ENCODE measurements at places on chromosomes 1 and 21.

- no peak for DNase-seq
Observed at GRCh38 chr1:28264897-28265296, 5.6 kb downstream of the SESN2 start.

- no peak for DNase-seq
Observed at GRCh38 chr21:28345934-28346333, 646.7 kb downstream of the LTN1 start.

DNA sequence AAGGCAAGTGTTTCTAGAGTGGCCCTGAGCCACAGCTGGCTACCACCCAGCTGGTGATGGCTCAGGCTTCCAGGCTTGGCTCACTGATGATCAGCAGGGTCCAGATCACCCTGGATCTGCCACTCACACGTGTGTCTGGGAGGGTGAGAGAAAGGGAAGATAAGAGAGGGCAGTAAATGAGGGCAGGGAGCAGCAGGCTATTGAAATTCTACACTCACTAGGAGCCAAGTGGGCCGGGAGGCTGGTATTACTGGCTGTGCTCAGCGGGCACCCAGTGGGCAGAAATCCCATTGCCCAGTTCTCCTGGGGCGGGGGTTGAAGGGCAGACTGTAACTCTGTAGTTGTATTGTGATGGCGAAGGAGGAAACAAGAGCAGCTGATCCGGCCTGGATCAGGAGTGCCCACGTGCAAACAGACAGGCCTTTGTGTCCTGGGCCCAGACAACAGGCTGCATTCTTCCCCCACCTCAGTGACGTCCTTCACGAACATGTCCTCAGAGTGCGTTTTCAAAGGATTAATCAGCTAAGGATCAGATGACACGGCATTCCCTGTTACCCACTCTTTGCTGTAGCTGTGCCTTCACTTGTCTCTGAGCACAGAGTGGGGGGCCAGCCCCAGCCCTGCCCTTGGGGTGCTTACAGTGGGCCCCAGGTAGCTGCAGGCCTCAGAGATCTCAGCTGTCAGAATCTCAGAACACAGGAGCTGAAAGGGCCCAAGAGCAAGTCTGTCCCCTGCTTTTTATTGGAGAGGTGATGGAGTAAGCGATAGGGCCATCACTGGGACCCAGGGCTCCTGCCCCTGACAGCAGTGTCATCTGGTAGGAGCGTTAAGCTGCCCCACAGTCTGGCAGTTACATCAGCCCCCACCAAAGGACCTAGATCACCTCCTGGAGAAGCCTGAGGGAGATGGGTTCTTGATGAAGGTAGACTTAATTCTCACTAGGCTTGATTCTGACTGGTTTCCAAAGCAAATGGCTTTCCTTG is 60.5 kb downstream of the ATP1A1 start:
- peak; percentile 55 for DNase-seq

- DNase-seq = peak; percentile 45
Observed at GRCh38 chr1:47201179-47201578, 11.3 kb upstream of the PDZK1IP1 start.

DNA sequence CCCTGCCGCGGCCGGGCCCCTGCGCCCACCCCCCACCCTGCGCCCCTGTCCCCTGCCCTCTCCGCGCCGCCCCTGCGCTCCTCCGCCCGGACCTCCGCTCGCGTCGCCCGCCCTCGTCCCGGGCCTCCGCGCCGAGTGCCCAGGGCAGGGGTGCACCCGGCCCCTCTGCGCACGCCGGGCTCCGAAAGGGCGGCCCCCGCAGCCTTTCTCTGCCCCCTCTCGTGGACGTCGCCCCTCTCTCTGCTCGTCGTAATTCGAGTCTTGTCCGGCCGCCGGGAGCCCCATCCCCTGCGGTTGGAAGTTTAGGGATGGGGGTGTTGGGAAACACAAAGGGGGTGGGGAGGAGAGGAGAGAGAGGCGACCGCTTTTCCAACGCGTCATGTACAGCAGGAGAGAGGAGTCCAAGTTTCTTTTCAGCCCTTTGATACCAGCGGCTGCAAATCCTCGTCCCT is 407 bp downstream of the GALNT2 start:
- peak; percentile 59 for DNase-seq

GRCh38 chr21:36543924-36544323 is 64.0 kb upstream of the CLDN14 start:
- no peak for DNase-seq

GRCh38 chr21:42922918-42923317 is 2.5 kb downstream of the ERVH48-1 start:
- DNase-seq = no peak

DNA sequence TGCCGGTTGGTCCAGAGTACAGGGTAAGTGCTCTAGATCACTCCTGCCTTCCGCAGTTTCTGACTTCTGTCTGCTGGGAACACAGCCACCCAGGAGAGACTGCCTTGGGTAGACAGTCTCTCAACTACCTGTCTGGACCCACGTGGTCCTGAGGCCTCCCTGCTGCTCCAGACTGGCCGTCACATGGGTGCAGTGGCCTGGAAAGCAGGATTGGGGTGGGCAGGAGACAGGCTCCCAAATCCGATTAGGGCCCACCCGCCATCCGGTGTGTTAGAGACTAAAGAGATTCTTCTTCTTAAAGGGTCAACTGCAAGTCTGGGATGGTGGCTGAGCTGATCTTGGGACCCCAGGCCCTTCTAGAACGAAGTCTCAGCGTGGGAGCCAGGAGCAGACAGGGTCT is 105.5 kb downstream of the EBNA1BP2 start:
- no peak for DNase-seq

- DNase-seq = peak; percentile 30
Observed at GRCh38 chr1:52602856-52603600, 857 bp downstream of the GPX7 start.

DNA sequence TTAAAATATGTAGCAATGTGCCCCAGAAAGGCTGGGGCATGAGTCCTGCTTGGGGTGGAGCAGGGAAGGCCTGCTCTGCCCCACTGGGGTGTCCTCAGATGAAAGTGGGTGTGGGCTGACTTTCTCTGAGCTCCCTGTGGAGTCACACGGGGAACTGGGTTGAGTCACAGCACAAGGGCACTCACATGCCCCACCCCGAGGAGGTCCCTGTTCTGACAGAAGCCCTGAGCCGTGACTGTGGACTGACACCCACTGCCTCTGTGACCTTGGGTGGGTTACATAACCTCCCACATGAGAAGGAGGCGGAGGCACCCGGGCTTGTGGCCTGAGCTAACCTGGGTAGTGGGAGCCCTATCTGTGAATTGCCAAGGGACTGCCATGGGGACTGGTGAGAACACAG is 52.5 kb upstream of the TINAGL1 start:
- no peak for DNase-seq

DNA sequence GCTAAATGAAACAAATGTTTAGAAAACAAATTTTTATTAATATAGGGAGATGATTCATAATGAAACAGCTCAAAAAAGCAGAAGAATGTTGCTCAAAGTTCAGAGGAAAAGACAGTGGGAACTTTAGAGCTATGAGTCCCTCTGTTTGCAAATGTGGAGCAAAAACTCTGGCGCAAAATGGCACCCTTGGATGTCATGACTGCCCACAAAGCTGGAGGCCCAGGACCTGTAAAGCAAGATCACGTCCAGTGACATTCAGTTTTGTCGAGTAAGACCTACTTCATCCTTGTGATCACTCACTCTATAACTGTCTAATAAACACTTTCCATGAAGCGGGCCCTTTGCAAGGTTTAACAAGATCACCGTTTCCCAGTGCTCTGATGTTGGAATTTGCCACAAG is 9.1 kb upstream of the EXO1 start:
- peak; percentile 47 for DNase-seq

GRCh38 chr1:199279067-199279466 is 640.2 kb downstream of the PTPRC start:
- DNase-seq = peak; percentile 27

DNA sequence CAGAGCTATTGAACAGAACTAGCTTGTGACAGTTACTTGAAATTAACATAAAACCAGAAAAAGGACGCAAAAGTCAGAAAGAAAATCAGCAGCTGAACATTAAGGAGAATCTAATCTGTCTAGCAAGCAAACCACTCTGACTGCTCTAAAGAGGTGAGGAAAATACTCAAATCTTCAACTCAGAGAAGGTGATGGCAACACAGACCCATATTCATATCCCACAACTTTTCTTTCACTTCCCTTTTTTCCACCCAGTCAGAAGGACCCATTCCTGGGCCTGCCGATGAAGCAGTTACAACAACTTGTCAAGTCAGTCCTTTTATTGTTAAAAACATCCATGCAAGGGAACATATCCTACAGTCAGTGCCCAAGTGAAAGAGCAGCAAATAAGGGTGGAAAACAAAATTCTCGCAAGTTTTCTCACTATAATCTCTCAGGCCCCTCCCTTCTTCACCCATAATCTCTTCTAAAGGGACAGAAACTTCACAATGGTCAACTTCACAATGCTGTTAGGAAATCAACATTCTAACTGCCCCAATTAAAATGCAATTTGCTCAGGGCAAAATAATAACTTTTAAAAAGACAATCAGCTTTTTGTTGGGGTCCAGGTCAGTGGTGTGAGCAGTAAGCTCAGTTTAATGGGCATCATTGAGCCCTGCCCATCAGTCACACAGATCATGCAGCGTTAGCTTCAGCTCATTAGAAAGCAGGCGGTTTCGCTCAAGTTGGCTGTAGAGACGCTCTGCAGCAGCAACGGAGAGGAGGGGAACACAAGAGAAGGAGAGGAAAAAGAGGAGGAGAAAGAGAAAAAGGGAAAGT is 3.6 kb upstream of the NUP210L start:
- DNase-seq = no peak

GRCh38 chr21:17777072-17777765 is 41.9 kb downstream of the C21orf91 start:
- peak; percentile 8 for DNase-seq

GRCh38 chr21:35358008-35358407 is 308.9 kb upstream of the RUNX1 start:
- no peak for DNase-seq

DNA sequence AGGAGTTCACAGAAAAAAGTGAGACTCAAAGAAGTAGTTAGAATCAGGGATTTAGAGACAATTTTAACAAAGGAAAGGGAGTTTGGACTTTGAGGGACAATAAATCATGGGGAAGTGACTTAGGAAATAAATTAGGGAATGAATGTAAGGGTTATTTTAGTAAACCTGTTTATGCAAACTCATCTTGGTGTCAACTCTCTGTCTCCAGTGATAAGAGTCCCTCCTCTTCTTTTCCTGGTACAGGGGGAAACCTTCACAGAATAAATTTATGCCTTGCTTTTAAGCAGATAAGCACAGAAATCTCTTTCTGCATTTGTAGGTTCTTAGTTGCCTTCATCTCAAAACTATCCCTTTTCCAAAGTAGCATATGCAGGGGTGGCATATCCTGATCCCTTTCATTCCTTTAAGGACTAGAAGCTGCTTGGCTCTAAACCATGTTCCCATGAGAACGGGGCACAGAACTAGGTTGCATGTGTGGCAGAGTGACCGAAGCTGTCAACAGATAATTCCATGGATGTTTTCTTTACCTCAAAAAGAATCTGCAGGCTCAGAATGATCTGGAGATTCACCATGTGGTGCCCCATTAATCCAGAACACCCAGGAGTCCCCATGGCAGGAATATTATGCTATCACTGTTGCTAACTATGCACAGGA is 155.4 kb downstream of the ZNF648 start:
- DNase-seq = no peak

- no peak for DNase-seq
Observed at GRCh38 chr1:170230323-170230722, 84.6 kb downstream of the NTMT2 start.

DNA sequence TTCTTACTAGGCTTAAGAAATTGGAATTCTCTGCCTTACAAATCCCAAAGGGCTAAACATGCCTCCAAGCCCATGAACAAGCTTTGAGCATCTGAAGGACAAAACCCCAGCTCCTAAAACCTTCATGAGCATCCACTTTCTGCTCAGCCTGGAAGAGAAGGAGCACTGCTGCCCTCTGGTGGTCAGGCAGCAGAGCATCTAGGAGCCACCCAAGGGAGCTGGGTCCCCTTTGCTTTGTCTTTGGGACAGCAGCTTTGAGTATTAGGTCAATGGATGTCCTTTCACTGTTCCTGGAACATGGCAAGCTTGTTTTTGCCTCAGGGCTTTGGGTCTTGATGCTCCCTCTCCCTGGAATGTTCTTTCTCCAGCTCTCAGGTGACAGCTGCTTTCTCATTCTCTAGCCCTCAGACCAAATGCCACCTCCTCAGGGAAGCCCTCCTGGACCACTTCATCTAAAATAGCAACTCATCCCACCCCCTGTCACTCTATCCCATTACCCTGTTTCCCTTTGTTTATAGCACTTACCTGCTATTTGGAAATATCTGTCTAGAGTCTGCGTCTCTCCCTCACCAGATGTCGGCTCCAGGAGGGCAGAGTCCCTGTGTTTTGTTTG is 25.7 kb downstream of the RAB7B start:
- DNase-seq = peak; percentile 83

GRCh38 chr1:192954705-192955265 is 104.4 kb downstream of the UCHL5 start:
- DNase-seq = no peak

DNA sequence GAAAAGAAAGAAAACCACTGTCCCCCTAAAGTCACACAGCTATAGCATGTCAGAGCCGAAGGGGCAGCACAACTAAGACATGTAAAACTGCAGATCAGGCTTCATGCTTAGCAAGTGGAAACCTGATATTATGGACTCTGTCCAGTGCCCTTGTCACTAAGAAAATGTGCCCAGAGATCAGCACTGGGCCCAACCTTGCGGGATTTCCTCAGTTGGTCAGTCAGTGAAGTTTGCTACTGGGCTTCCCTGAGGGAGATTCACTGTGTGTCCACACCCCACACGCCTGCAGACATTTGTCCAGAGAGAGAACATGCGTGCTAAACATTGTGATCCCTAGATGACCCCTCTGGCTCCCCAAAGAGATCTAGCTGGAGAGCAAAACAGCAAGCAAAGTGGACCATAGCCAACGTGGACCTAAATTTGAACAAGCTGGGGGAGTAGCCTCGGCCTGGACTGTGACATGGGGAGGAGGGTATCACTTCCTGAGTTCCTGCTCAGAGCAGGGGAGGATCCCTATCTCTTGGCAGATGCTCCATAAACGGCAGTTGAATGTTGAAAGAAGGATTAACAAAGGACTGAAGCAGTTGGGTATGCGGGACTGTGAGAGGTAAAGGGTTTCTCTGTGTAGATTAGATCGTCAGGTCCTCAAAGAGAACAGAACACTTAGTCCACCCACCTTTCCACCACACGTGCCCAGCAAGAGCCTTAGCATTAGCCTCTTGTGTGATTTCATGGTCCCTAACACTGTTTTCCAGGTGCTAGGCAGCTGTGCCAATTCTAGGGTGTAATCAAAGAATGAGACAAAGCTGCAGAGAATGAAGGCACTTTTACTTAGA is 53.6 kb downstream of the GLUL start:
- DNase-seq = peak; percentile 28

- DNase-seq = no peak
Observed at GRCh38 chr1:6491966-6492365, 499 bp upstream of the PLEKHG5 start.

GRCh38 chr1:65259816-65260215 is 49.5 kb upstream of the DNAJC6 start:
- DNase-seq = no peak

- DNase-seq = no peak
Observed at GRCh38 chr1:145845144-145845513, 301 bp upstream of the NUDT17 start.

GRCh38 chr1:184465489-184466146 is 78.8 kb downstream of the C1orf21 start:
- DNase-seq = peak; percentile 52

GRCh38 chr1:235067396-235068157 is 61.1 kb downstream of the TOMM20 start:
- peak; percentile 100 for DNase-seq

Data from EH (cell line).